ENCODE measurements at places on chromosomes 7 and 10. TPM values are rescaled to one million over a fixed set of nuclear protein-coding genes. Genes with fewer than 3 reads are reported as not detected.

The PRSS37 gene
- total RNA-seq: not detected

The DGKI gene
- total RNA-seq: 52.1 TPM

The VPS37D gene
- total RNA-seq: 5.6 TPM

The C7orf57 gene
- total RNA-seq: not detected

Data from thyroid gland (tissue), 4 donors.